Caki2 (cell line): ENCODE measurements at places on chromosomes 11 and 22.

DNA sequence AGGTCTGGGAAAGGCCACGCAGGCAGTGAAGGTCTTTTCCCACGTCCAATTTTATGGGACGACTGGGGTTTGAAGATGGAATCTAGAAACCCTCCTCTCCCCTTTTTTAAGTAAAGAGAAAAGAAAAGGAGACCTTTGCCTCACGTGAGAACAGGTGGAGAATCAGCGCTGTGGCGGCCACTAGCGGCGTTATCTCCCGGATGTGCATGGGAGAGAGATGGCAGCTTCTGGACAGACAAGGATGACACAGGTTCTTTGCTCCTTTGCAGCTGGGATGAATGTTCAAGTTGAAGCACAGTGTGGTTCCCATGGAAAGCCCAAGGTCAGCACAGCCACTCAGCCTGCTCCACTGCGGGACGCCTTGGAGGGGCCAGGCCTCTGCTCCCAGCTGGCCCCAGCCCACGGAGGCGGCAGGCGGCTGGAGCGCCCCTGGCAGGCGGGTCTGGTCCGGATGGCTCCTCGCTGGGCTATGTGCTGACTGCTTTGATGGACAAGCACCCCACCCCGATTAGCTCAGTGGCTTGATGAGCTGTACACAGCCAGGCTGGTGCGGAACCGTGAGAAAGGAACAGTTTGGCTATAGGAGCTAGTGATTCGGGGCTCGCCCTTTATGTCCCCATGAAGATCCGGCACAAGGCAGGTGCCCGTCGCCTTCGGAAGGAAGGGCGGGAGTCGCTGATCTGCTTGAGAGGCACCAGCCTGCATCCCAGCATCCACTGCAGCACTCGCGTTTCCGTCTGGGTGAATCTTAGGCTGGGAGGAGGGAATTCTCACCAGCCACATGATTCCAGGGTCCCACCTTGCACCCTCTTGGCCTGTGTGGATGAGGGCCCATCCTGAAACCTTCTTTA lies 14.5 kb upstream of the BID start:
- DNase-seq = no peak

GRCh38 chr11:1597331-1597993 lies 632 bp downstream of the KRTAP5-2 start:
- DNase-seq = no peak

- no peak for DNase-seq
Measured at GRCh38 chr11:80925321-80925720, 1484.5 kb upstream of the TENM4 start.

GRCh38 chr11:119616586-119617339 lies 112.2 kb downstream of the NECTIN1 start:
- DNase-seq = no peak
